ENCODE measurements at places on chromosomes 5 and 9. TPM values are rescaled to one million over a fixed set of nuclear protein-coding genes. Genes with fewer than 3 reads are reported as not detected.

Gene LECT2
- total RNA-seq = not detected

Gene CEL
- 0.68 TPM for total RNA-seq

Gene DOLPP1
- total RNA-seq = 17.7 TPM

Gene MED22
- 20.7 TPM for total RNA-seq

Gene SPAG8
- 0.56 TPM for total RNA-seq

Gene SELENOP
- total RNA-seq = not detected

Gene SAPCD2
- total RNA-seq = 23.9 TPM

Gene FAM221B
- total RNA-seq = not detected

Gene YTHDC2
- 7.5 TPM for total RNA-seq

Gene TERT
- 2.6 TPM for total RNA-seq

Gene TLE4
- 12.0 TPM for total RNA-seq

Gene IL33
- 0.23 TPM for total RNA-seq

Gene SPRY4
- 8.4 TPM for total RNA-seq

Gene KCNV2
- total RNA-seq = not detected

Gene TMEM252
- total RNA-seq = not detected

Gene PIP5KL1
- 2.0 TPM for total RNA-seq

Gene TNC
- total RNA-seq = 0.43 TPM

Gene NTMT1
- total RNA-seq = 104 TPM

Gene FRMD3
- total RNA-seq = 4.2 TPM

Gene CCL27
- not detected for total RNA-seq

Gene CLINT1
- 72.4 TPM for total RNA-seq

Gene OTP
- 0.05 TPM for total RNA-seq

Gene FOXD4
- total RNA-seq = 0.33 TPM
